ENCODE measurements at places on chromosomes 7 and 10.

- DNase-seq = no peak
Measured at GRCh38 chr7:7720750-7721621, 2.6 kb upstream of the RPA3 start.

- DNase-seq = no peak
Measured at GRCh38 chr7:142792593-142792992, 21.8 kb downstream of the PRSS2 start.

DNA sequence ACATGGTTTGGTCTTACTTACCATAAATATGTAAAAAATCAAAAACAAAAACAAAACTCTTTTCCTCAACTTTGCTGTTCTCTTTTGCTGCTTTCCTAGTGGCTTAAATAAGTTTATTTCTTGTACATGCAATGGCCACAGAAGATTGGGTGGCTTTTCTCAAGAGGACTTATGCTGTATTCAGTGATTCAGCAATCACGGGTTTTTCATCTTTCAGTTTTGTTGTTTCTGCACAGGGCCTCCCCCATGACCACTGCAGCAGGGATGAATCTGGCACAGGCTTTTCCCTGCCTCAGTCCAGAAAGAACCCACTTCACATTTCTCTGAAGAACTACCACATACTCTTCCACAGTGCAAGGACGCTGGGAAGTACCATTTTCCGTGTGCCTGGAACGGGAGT is 355.0 kb downstream of the RNLS start:
- DNase-seq = no peak

DNA sequence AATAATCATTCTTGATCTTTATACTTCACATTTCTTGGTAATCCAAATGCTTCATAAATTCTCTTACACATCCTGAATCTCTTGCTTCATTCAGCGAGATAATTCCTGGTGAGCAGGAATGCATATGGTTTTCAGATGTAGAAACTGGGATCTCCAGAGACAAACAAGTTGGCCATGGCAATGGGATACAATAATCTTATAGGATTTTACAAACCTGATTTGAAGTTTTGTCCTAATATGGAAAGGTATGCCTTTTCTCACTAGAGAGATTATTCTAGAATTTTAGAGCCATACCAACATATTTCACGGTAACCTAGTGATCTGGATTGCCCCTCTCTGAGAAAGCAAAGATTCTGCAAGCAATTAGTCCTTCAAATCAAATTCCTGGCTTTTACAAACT is 13.1 kb upstream of the TRDMT1 start:
- DNase-seq = no peak

DNA sequence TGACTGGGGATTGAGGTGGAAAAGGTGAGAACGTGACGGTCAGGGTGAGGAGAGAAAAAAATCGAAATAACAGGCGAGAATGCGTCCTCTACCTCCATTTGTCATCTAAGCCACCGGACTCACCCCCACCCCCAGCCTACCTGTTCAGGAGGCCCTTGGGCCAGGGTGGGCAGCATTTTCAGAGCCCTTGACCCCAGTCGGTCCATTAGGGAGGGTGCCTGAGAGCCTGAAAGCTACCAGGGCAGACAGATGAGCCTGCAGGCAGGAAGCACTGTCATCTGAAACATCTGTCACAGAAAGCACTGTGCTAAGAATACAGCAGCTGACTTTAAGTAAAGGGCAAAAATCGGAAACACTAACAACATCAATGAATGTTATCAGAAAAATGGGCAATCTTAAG is 47.0 kb downstream of the MAD1L1 start:
- no peak for DNase-seq

DNA sequence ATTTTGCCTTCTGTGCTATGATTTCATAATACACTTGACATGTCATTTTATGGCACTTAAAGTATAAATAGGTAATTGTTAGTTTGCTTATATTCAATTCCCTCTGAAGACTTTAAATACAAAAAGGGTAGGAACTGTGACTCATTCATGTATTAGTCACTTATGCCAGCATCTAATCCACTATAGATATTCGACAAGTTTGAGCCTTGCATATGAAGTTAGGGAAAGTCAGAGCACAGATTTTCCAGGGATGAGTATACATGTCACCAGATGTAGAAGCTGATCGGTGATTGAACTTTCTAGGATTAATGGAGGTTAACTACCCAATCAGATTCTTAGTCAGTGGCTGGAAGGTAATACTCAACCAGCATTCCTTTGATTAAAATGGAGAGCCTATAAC is 1321.5 kb downstream of the XPNPEP1 start:
- DNase-seq = no peak

Measured in body of pancreas (tissue), 4 donors.